Progenitor cell of endocrine pancreas (in vitro differentiated cells): ENCODE measurements at places on chromosomes 13 and 19. TPM values are rescaled to one million over a fixed set of nuclear protein-coding genes. Genes with fewer than 3 reads are reported as not detected.

DNA sequence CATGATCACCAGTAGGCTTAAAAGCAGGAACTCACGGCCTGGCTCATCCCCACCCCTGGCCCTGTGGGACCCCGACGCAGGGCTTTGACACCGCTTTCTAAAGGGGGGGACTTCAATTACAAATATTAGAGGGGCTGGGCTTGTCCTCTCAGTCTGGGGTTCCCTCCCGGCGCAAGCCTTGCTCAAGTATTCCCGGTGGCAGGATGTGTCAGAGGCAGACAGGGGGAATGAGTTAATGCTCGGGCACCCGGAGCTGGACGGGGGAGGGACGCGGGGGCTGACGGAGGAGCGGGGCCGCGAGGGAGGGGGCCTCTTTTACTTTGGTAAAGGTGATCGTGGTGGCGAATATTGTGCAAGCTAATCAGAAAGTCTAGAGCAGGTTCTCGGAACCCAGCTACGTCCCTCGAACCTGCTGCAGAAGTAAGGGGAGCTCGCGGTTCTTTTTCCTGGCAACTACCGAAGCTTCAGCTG, 1.1 kb downstream of the FGF14 start:
- DNase-seq = no peak

DNA sequence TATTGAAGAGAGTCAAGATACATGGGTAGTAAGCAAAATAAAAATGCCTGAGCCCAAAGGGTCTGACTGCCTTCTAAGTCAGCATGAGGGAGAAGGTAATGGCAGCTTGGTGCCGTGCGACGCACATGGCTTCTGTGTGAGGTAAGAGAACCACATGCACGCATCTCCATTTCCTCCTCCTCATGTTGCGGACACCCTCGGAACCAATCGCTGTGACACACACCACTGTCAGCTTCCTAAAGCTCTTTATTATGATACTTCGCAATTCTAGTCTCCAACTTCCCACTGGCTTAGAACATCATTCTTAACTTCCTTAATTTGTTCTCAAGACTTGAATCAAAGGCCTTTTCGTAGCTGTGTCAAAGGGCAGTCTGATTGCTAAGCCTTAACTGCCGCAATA, 170.1 kb downstream of the OXGR1 start:
- DNase-seq = no peak

GRCh38 chr13:97567510-97568243, 133.7 kb downstream of the RAP2A start:
- DNase-seq = no peak

DNA sequence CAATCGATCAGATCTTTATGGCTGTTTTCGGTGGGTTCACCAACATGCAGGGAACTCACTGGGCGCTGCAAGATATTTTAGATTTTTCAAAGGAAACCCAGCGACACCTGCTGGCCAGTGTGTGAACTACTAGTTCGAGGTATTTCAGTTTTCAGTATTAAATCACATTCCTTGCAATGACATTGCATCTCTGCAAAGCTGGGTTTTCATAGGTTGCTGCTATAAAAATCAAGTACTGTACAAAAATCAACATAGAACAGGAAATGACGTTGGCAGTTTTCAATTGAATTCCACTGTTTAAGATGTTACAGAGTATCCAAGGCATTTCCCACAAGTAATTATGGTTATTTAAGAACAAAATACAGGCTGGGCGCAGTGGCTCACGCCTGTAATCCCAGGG, 17.6 kb downstream of the LIG1 start:
- peak; percentile 51 for DNase-seq

DNA sequence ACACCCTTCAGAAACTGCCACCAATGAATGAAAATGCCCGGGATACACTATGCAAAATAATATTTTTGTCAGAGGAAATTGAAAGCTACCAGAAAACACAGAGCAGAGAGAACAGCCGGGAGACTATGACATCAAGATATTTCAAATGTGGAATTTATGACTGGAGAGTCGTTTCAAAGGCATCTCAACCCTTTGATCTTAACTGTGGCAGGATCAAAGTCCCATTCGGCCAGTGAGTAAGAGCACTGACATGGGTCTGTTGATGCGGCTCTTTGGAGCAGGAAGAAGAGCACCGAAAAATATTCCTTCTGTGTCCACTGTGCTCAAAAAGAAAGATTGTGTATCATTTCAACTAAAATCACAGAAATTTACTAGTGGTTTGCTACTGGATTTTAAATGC, 201.9 kb downstream of the RFC3 start:
- DNase-seq = no peak

- no peak for DNase-seq
These were observed 3.7 kb downstream of the ITM2B start for GRCh38 chr13:48236528-48237353.

- no peak for DNase-seq
These were observed 218.4 kb upstream of the IRS2 start for GRCh38 chr13:110004814-110005213.

DNA sequence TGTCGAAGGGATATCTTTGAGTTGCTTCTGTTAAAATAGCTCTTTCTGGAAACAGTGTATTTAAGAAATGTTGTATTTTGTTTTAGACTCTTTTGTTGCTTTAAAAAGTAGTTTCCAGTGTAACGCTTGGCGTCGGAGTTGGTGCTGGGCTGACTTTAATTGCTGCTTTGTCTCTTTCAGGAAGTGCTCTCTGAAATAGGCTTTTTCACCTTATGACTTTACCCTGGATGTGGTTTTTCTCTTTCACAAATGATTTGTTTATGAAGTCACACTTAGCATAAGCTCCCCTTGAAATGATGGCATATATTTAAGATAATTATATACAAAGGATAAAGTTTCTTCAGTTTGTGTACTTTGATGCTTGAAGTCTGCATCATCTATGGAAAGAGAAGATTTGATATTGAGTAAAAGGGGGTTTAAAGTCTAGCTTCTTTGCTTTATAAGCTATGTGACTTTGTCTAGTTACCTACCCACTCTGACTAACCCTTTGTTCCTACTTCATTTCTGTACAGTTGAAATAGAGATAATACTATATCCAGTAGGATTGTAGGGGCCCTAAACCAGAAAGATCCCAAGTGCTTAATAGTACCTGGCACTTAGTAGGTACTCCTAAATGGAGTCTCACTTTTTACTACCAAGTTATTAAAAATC, at the start of gene GPR18:
Gene GPR18, minus strand, starts transcription at position 170 of the 651 bp plus-strand sequence. CDS start 2,507 bp downstream, outside the sequence.
- no peak for DNase-seq

DNA sequence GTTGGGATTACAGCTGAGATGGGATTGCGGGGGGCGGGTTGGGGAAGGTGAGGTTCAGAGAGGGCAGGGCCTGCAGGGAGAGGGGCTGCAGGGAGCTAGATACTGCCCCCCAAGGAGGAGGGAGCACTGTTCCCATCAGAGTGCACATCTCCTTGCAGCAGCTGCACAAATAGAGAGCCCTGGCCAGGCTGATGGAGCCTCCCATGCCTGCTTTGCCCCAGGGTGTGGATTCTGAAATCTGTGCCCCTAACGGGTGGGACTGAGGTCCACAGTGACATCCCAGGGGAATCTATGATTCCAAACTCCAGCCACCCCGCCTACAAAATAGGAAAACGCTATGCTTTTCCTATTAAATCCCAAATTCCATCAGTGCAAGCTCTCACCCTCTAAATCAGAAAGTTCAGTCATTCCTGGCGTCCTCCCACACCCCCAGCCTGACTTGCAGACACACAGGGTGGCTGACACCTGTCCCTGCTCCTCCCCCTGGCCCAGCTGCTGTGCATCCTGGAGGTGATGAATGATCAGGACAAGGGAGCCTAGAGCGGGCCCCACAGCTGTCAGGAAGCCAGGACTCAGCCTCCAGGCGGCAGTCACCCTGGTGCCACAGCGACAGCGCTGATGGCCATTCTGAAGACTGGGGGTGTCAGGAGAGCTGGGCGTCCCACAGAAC, 6.3 kb upstream of the CEACAM21 start:
- no peak for DNase-seq

- DNase-seq = no peak
These were observed 298.1 kb downstream of the FOXO1 start for GRCh38 chr13:40368127-40368891.

The FGF22 gene
- 0.43 and 0.49 TPM in 2 replicates for total RNA-seq

The FAM216B gene
- total RNA-seq = not detected in 2 replicates

The IL4I1 gene
- total RNA-seq = 0.24 and 0.40 TPM in 2 replicates

The ALKBH6 gene
- total RNA-seq = 32.9 and 36.8 TPM in 2 replicates

The LMO7 gene
- total RNA-seq = 15.0 and 22.3 TPM in 2 replicates

The C1QTNF9B gene
- total RNA-seq = not detected in 2 replicates
